ENCODE measurements at places on chromosomes 5 and 9. TPM values are rescaled to one million over a fixed set of nuclear protein-coding genes. Genes with fewer than 3 reads are reported as not detected.

NPR2 gene
- total RNA-seq: 16.2 TPM

N4BP3 gene
- 10.8 TPM for total RNA-seq

NRG2 gene
- total RNA-seq: 5.1 TPM

GBGT1 gene
- 3.0 TPM for total RNA-seq
